ENCODE measurements at places on chromosomes 13 and 19.

- DNase-seq: no peak
These were observed 231.5 kb upstream of the KLHL1 start for GRCh38 chr13:70339738-70340137.

DNA sequence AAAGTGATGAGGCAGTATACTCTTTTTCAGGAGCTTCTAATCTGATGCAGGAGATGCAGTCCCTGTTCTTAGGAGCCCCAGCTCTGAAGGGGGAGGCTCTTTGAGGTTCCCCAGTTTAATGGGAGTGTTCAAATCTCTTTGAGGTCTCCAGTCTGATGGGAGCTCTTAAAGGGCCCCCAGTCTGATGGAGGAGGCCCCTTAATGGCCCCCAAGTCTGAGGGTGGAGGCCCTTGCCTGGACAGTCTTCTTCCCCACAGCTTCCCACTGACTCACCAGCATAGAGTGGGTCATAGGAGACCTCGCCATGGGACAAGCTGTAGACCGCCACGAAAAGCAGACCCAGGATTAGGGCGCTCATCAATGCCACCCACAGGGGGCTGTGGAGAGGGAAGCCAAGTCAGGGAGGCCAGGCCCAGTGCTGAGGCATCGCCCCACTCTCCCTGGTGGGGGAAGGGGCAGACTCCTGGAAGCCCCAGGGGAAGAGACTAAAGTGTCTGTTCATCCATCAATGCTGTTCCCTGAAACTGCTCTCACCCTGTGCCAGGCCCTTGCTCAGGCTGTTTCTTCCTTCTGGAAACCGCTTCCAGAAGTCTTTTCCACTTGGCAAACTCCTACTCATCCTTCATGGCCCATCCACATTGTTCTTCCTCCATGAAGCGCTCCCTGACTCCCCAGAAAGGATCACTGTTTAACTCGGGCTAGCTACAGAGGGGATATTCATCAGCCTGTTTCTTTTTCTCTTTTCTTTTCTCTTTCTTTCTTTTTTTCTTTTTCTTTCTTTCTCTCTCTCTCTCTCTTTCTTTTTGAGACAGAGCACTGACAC lies 2.1 kb downstream of the TM6SF2 start:
- no peak for DNase-seq

- no peak for DNase-seq
These were observed 462 bp upstream of the MPHOSPH8 start for GRCh38 chr13:19632915-19633478.

DNA sequence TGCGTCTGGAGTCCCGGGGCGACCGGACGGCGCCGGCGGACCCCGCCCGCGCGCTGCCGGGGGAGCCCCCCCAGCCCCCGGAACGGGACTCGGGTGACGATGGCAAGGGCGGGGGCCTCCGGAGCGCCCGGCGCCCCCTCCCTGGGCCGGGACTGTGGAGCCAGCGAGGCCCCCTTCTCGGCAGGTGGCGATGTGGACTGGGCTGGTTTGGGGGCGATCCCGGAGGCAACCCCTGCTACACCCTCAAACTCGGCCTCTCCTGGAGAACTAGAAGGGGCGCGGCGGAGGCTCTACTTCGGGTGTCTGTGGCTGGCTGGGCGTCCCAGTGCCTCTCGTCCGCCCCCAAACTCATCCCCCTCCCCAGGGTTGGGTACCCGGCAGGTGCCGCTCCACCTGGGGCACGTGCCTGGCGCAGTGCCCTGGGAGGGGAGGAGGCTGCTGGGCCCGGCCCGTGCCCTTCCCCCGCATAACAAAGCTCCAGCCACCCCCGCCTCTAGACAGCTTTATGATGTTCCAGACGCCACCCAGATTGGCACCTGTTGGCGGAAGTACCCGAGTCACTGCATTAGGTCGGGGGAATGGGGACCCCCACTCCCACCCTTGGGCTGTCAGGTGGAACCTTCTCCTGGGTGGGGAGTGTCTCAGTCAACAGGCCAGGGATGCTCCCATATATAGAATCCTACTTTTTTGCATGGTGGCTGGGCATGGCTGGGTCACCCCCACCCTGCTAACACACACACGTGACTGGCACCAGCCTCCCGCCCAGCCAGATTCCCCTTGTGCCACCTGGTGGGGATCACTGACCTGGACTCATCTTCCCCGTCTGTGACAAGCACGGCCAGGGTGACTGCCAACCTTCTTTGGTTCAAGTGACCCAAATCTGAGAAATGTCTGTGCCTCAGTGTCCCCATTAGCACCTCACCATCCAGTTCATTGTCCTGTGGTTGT lies 722 bp downstream of the PKN1 start:
- DNase-seq: no peak

GRCh38 chr13:113962386-113962785 lies 11.5 kb downstream of the C13orf46 start:
- no peak for DNase-seq

DNA sequence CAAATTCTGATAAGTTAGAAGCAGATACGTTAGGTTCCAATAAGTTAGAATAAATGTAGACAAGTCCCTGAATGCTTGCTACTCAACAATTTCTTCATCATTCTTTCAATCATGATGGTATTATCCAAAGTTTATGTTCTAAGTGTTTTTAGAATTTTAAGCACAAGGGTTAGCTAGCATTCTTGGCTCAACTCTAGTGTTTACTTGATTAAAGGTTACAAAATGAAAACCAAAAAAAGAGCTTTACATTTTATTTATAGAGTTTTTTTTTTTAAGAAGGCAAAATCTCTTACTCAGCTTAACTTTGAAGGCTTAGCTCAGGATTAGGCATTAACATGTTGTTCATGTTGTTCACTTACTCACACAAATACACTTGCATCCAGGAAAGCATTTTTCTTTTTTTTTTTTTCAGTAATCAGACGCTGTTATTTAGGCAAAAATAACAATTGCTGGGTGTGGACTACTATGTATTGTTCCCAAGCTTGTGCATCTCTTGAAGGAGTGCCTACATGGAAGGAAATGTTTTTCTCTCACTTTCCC lies 420.6 kb downstream of the DCT start:
- no peak for DNase-seq

GRCh38 chr13:29925457-29926097 lies 75.2 kb upstream of the UBL3 start:
- DNase-seq: no peak

DNA sequence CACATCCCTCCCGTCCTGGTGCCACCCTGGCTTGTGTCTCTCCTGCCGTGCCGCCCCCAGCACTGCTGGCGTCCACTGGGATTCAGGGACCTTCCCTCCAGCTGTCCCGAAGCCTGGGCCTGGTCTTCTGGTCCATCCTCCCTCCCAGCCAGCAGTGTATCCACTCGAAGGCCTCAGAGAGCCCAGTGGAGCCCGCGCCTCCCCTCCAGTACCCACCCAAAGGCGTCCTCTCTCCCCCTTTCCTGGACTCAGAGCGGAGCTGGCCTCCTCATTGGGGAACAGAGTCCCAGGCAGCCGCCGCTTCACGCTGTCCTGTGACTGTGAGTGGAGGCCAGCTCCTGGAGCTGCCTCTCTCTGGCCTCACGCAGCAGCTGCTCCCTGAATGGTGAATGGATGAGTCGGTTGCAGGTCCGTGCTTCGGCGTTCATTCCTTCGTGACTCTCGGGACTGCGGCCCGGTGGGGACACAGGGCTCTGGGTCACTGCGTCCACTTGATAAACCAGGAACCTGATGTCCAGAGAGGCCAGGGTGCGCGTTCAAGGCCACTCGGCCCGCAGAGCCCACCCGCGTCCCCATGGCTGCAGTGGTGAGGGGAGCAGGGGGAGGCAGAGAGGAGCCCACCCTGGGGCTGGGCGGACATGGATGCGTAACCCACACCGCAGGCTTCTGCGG lies 12.1 kb downstream of the ONECUT3 start:
- no peak for DNase-seq

GRCh38 chr19:48994035-48994386 lies 324 bp downstream of the RUVBL2 start:
- no peak for DNase-seq

- peak; percentile 58 for DNase-seq
These were observed at the start of gene RINL for GRCh38 chr19:38877781-38878574. Gene RINL, minus strand, starts transcription at chr19:38878275. Its CDS starts 1,533 bp downstream, at chr19:38876742.

DNA sequence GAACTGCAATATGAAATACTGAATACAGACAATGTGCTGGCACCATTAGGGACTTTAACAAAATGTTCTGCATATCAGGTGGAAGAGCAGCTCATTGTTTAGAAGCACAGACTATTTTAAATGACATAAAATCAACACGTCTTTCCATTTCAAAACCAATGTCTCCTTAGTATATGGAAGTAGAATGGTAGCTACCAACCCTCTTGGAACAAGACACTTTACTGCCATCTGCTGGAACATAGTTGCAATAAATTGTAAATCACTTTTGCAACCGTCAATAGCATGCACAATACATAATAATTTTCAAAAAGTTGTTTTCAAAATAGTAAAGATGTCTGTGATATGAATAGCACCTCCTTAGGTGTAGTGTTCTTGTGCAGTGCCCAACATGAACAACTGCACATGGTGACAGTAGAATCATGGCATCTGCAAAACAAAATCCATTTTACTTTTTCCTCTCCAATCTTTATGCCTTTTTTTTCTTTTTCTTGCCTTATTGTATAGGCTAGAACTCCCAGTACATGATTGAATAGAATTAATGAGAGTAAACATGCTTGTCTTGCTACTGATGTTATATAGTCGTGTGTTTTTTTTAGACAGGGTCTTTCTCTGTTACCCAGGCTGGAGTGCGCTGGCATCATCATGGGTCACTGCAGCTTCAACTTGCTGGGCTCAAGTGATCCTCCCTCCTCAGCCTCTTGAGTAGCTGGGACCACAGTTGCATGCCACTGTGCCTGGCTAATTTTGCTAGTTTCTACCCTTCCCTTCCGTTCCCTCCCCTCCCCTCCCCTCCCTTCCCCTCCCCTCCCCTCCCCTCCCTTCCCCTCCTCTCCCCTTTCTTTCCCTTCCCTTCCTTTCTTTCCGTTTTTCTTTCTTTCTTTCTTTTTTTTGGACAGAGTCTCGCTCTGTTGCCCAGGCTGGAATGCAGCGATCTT lies 7.8 kb upstream of the LYPD5 start:
- no peak for DNase-seq

- no peak for DNase-seq
These were observed 130.9 kb downstream of the DIAPH3 start for GRCh38 chr13:60032851-60033250.
